ENCODE measurements at places on chromosomes 6 and 20.

DNA sequence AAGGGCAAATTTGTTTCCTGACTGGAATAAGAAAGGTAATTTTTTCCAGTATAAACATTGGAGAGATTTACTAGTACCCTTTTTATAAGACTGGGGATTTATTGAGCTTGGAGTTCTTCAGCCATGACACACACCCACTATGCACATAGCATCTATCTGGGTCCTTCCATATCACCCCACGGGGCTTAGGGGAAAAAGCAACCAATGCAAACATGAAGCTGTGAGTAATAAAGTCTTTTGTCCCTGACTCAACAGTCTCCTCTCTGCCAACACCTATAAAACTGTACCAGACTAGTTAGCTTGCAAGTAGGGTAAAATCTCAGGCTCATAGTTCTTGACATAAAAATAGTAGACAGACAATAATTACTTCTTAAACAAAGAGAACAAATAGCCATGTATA, 23.4 kb downstream of the COL21A1 start:
- peak; percentile 64 for DNase-seq

- no peak for DNase-seq
These were observed 128.5 kb downstream of the ALDH8A1 start for GRCh38 chr6:134821397-134821796.

DNA sequence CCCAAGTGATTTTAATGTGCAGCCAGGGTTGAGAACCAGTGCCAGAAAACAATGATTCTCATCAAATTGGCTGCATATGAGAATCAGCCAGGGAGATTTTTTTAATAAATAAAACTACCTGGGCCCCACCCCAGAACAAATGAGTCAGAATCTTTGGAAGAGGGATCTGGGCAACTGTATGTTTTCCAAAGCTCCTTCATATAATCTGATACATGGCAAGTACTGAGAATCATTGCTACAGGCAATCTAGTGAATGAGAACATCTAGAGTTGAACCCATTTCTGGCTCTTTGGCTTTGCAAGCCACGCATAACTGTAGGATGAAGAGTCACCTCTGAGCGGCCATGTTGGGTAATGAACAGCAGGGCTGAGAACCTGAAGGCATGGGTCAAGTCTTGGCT, 26.1 kb upstream of the DSP start:
- no peak for DNase-seq

GRCh38 chr20:37315452-37316110, 26.1 kb downstream of the MANBAL start:
- no peak for DNase-seq
